ENCODE measurements at places on chromosomes 6 and 20.

DNA sequence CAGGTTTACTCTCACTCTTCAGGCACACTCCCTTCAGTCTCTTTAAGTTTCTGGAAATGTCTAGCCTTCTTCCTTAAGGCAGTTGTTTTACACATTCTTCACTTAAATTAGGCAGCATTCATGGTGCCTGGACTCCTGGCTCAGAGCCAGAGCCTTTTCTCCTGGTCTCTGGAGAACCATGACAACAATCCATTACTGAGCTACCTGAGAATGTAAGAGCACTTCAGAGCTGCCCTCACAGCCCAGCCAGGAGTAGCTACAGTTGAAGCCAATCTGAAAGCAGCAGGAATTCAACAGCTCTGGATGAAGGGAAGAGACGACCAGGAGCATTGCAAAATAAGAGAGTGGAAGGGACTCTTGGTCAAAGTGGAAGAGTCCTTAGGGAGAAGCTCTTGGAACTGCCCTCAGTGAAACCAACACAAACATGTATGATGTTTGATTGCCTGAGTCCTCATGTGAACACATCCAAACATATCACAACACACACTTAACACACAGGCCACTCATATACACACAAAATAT is 416.8 kb upstream of the SPTLC3 start:
- DNase-seq: no peak

GRCh38 chr6:129133770-129134192 is 250.8 kb downstream of the LAMA2 start:
- DNase-seq: no peak

GRCh38 chr6:110285306-110286060 is 72.7 kb downstream of the METTL24 start:
- DNase-seq: no peak

- DNase-seq: no peak
Observed at GRCh38 chr6:156464100-156464878, 312.9 kb upstream of the ARID1B start.

GRCh38 chr6:30626484-30627366 is at the start of gene ATAT1:
ATAT1 (plus strand) TSS chr6:30626874.
- DNase-seq: peak; percentile 81

All from activated T-helper 1 cell treated with Interleukin-2 at 50 U/mL for 16 hours (primary cell).